Mammary epithelial cell (primary cell): ENCODE measurements at places on chromosomes 1 and 21.

- no peak for DNase-seq
Observed at GRCh38 chr1:19668888-19669287, 4.2 kb downstream of the HTR6 start.

GRCh38 chr1:9539829-9540550 is 725 bp downstream of the SLC25A33 start:
- peak; percentile 30 for DNase-seq

GRCh38 chr1:112144733-112145426 is 155.4 kb upstream of the KCND3 start:
- no peak for DNase-seq

GRCh38 chr1:26889551-26890466 is at the start of gene GPN2:
Gene GPN2 (minus strand): TSS chr1:26890283. CDS start chr1:26890096, 187 bp downstream.
- peak; percentile 68 for DNase-seq

- DNase-seq, result peak; percentile 60
Observed at GRCh38 chr1:35287807-35288640, 19.5 kb downstream of the ZMYM4 start.

DNA sequence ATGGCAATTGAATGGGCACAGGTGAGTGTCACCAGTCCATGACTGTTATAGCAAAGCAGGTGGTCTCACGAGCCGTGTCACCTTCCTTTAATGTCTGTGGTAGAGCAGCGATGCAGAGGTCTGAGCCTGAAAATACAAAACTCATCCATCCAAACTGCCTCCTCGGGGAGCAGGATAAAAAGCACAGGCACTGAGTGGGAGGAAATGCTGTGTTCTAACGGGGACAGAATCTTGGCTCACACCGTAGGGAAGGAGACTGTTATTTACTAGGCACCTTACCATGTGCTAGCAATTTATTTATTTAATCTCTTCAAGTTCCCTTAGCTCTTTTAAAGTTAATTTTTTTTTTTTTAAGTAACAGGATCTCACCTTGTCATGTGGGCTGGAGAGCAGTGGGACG is 1.2 kb downstream of the ASCL5 start:
- no peak for DNase-seq

DNA sequence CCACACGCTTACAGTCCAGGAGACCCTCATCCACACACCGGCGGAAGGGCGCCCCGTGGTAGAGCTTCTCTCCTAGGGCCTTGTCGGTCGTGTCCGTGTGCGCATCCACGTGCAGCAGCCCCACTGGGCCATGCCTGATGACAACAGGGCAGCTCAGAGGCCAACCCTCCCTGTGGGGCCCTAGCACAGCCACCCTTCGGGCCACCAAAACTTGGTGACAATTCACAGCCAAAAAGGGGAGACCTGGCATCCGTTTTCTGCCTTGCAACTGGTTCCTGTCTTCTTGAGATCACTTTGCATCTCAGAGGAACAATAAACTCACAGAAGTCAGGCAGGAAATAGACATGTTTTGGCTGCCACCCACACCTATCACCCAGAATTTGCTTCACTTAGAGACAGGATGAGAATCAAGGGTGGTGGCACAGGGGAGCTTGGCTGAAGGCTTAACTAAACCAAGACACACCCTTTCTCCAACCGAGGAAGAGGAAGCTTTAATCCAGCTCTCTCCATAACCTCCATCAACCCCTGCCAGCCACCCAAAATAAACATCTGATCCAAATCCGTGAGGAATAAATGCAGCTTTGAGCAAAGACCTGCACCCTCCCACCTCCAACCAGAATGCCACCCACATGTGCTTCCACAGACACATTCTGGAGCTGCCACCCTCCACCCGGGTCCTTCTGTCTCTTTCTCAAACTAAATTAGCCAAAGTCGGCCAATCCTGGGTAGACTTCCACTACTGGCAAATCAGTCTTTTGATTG is 5.7 kb downstream of the AGMAT start:
- no peak for DNase-seq

DNA sequence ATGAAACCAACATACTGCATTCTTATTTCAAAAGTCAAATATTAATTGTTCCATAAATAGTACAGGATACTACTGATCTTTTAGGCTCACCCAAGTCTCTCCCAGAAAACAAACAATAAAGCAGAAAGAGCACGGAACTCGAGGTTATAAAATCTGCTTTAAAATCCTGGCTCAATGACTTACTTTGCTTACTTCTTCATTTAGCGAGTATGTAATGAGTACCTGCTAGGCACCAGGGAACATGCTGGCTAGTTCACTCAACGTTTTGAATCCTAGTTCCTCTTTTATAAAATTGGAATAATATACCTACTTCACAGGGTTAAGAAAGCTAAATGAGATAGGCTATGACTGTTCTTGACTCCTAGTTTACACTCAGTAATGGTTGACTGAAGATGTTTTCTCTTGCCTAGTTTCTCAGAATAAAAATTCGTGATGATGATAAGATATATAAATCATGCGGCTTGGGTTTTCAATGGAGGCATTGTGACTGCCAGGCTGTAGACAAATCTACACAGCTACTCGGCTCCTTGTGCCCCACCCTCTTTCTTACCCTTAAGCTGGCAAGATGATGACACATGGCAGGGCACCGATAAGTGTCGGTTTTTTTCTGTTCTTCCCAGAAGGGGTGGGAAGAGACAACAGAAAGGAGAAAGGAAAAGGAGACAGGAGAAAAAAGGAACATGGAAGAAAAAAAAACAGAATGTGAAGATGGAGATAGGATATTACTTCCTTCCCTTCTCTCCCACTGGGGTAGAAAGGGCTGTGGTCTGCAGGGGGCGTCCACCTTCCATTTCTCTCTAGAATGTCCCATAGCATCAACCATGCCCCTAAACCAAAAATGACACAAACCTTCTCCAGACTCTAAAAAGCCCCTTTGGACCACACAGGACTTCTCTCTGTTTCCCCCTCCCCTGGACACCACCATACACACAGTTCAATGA is 507.1 kb downstream of the SMYD3 start:
- no peak for DNase-seq

GRCh38 chr1:204709021-204709420 is 23.5 kb upstream of the LRRN2 start:
- no peak for DNase-seq

DNA sequence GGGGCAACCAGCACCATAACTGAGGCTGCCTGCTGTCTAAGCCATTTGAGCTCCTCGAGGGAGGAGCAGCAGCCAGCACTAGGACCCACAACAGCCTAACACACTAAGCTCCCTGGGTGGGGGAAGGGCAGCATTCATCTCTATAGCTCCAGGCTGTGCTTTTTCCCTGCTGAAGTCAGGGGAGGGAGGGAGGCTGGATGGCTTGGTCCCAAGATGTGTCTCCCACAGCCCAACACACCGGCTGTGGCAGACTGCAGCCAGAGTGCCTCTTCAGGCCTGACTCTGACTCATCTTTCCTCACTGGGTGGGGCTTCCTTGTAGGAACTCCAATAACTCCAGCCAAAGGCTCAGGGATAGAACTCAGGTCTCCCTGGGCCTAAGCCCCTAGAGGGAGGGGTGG is 296.3 kb downstream of the PRDM2 start:
- DNase-seq, result no peak

GRCh38 chr1:5993556-5994491 is 1.6 kb upstream of the NPHP4 start:
- peak; percentile 6 for DNase-seq

DNA sequence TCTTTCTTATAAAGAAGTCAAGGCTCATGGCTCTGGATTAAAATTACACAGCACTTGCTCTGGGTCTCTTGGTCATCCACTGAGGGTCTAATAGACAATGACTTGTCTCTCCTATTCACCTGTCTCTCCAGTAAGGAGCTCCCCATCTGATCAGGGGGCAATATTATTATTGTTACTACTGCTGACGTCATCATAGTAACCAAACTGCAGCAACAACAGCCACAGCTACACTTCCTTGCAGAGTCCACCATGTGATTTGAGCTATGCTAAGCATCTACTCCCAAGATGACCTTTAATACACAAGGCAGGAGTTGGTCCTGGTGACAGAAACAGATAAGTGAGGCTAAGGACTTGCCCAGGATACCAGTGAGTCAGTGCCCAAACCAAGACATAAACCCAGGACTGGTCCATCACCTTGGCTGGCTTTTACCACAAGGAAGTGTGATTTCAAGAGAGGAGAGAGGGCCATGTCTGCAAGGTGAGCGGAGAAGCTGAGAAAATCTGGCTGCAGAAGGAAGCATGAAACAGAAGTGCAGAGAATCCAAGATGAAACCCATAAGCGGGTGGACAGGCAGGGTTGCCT is 602.5 kb downstream of the PTPRU start:
- no peak for DNase-seq

- DNase-seq, result peak; percentile 53
Observed at GRCh38 chr1:18948913-18949685, 7.4 kb downstream of the IFFO2 start.

DNA sequence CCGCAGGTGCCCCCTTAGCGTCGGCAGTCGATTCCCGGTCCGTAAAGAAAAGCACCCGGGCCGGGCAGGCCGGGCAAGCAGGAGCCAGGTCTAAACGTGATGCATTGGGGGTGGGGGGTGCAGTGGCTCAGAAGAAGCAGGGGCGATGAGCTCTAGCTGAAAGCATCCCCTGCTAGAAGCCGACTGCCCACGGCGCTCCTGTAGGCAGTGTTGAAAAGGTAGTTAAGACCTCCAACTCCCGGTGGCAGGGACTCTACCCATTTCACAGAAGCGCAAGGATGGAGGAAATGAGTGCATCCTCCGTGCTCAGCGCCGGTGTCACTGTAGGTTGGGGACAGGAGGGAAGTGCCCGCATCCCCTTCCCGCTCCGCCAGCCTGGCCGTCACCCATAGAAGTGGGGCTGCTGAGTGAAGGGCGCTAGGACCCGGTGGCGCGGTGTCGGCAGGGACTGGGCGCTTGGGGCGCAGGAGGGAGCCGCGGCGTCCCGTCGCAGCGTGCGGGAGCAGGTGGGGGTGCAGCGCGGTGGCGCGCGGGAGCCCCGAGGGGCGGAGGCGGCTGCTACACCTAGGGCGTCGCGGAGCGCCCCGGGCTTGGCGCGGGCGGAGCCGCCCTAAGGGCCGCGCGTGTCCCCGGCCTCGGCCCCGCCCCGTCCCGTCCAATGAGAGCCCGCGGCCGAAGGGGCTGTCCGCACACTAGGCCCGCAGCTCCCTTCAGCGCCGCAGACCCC is at the start of gene WNT2B:
Gene WNT2B, plus strand, starts transcription at position 688 of the 727 bp plus-strand sequence. CDS start 298 bp downstream, outside the sequence.
- DNase-seq, result peak; percentile 12

- no peak for DNase-seq
Observed at GRCh38 chr1:32985226-32985625, 20.6 kb upstream of the RNF19B start.

GRCh38 chr1:16351994-16352841 is at the start of gene FBXO42:
Gene FBXO42 (minus strand): TSS chr1:16352480. CDS start chr1:16315418, 37,062 bp downstream.
- DNase-seq, result peak; percentile 88

GRCh38 chr1:107459204-107459904 is 318.5 kb downstream of the NTNG1 start:
- no peak for DNase-seq

GRCh38 chr1:77347646-77348045 is 65.8 kb downstream of the AK5 start:
- peak; percentile 50 for DNase-seq

DNA sequence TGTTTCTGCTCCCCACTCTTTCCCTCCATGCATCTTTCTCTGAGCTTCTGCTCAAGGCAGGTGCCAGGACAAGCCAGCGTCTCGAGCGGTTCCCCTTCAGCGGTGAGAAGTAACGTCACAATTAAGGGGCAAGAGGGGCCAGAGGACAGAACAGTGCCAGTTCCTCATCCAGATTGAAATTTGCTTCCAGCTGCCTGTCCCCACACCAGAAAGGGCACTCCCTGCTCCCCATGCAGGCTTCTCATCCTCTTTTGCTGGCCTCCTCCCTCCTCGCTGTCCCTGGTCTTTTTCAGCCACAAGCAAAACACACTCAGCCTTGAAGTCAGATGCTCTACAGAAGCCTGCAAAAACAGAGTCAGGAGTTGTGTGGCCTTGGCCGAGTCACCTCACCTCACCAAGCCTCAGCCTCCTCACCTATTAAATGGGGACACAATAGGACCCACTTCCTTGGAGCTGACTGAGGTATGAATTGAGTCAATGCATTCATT is 35.0 kb upstream of the ECE1 start:
- peak; percentile 26 for DNase-seq

- DNase-seq, result no peak
Observed at GRCh38 chr1:29962831-29963247, 726.5 kb downstream of the PTPRU start.

DNA sequence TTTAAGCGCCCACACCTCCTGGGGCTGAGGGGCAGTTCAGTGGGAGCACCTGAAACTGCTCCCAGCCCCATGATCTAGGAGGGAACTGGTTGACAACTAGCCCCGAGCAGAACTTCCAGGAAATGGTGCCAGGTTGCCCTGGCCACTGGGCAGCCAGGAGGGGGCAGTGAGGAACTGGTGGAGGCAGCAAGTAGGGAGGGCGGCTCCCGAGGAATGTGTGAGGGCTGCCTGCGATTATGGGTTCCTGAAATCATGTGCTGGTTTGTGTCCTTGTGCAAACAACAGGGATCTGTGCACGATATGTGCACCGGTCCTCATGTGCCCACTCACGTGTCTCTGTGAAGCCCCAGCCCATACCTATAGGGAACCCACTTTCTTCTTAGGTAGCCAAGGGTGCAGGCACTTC is 9.9 kb downstream of the GPR3 start:
- DNase-seq, result peak; percentile 54
